Panc1 (cell line): ENCODE measurements at places on chromosomes 3 and 15. TPM values are rescaled to one million over a fixed set of nuclear protein-coding genes. Genes with fewer than 3 reads are reported as not detected.

The SSR3 gene
- 154 TPM for total RNA-seq

DNA sequence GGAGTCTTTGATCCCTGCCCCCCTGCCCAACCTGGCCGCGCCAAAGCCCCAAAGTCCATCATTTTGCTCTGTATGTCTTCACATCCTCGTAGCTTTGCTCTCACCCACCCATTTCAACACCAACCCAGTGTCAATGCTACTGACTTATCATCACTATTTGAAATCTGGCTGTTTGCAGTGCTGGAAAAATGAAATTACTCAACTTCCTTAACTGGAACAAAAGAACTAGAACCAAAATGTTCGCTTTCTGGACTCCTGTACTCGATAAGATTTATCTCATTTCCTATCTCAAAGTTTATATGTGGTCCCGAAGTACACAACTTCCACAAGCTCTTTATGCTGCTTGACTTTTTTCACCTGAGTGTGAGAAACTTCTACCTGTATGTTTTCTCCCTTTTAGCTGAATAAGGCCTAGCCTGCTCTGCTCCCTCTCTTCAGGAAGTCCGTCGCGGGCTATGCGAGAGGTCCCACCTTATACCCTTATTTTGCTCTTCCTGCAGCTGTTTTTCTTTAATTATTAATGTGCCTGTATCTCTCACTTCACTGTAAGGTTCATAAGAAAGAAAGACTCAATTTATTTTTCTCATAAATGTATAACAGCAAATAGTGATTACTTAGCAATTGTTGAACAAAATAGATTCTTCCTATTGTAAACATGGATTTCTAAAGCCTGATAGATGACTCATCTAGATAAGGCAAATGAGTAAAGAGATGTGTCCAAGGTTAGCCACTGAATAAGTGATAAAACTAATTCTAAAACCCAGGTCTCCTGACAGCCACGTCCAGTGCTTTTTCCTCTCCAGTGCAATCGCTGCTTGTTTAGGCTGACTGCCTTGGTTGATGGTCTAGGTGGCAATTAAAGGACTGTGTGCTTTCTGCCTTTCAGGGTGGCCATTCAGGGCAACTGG lies 464.1 kb upstream of the TPRG1 start:
- no peak for DNase-seq

The ETV5 gene
- 79.3 TPM for total RNA-seq

DNA sequence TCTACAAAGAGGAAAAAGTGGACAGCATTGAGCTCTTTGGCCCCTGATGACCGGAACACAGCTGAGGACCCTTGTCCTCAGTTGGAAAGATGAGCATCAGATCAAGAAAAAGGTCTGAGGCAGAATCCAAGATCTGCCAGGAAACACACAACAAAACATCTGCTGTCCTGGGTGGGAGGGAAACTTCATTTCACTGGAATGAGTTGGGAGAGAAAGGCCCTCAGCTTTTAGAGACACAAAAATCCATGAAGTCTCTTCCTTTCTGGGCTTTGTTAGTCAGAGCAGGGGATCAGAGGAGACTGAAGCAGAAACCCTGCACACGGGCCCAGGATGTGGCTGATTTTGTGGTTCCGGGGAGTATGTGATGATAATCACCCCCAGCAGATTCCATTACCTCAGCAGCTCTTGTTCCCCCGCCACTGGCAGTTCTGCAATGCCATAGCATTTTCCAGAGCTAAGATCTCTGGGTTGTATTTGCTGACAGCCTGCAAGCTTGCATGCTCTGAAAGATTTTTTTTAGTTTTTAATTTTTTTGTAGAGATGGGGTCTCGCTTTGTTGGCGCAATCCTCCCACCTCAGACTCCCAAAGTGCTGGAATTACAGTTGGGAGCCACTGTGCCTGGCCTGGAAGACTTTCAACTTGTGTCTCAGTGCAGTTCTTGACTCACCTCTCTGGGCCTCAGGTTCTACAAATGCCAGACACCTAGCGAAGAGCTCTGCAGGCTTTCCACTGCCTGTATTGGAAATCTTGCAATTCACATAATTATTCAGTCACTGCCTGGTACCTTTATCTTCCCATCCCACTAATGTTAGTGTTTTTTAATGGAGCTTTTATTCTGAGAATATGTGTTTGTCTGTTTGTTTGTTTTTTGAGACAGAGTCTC lies 5.8 kb upstream of the TATDN2 start:
- DNase-seq = no peak

DNA sequence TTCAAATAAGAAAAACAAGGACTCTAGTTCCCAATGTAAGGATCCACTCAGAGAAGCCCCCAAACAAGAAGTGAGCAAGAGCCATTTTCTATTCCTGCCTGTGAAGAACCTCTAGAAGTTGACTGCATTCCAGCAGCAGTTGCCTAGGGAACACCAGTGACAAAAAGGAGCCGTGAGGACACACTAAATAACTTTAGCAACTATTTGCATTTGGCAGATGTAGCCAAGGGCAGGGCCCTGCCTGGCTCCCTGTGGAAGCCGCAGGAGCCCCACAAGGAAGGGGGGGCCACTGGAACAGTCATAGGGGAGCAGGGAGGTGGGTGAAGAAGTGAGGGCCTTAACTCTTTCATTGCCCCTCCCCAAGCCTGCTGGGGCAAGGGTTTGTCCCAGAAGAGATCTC lies 470.2 kb upstream of the PROK2 start:
- DNase-seq = no peak

The NCEH1 gene
- 73.0 TPM for total RNA-seq

- DNase-seq = no peak
These were observed 294.8 kb downstream of the MCTP2 start for GRCh38 chr15:94526071-94526689.

The GOLGA8R gene
- 0.80 TPM for total RNA-seq

The MYZAP gene
- 1.1 TPM for total RNA-seq

DNA sequence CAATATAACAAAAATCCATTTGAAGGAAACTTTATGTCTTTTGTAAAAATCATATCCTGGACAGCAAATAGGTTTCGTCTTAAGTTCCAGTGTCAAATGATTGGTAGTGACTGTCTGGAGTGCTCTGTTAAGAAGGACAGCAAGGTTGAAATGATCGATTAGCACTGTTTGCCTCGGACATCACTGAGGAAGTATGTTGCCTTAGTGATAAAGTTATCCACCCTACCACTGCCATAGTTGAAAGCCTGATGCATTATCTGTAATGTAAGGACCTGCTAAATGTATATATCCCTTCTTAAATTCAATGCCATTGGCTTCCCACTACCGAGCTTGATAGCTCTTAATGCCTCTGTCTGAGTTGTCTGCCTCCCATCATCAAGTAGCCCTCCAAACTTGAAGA lies 70.0 kb downstream of the CFAP20DC start:
- DNase-seq = no peak

The FRMD5 gene
- 18.3 TPM for total RNA-seq

DNA sequence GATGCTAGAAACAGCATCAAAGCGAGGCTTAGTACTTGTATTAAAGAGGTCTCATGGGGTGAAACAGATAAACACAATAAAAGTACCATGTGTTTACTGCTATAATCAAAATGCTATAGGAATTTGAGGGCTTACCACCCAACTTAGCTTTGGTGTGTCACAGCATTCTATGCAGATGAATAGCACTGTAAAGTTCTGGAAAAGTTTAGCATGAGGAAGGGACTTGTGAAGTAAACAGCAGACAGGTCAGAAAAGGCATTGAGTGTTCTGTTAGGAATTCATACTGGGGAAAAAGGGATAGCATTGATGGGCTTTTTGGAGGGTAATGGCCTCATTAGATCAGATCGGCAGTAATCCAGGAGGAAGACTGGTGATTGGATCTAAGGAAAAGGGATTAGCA lies 505.3 kb downstream of the NLGN1 start:
- DNase-seq = no peak

The BOC gene
- 0.33 TPM for total RNA-seq

DNA sequence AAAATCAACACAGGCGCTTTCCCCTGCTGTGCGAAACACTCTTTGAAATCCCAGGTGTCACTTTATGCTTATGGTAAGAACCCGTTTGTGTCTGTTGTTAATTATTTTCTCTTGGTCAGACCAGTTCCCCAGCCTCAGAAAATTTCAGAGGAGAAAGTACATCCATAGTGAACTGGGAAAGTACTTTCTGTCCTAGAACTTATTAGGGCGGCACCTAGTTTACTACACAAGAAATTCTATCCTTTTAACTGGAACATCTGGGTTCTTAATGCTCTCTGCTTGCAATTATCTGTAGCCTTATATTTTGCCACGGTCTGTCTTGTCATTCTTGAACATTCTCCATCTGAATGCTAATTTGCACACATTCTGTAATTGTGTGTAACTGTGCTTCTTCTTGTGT lies 215.0 kb downstream of the PTPRG start:
- DNase-seq = no peak

GRCh38 chr15:74403991-74404563 lies 29.7 kb downstream of the SEMA7A start:
- no peak for DNase-seq

DNA sequence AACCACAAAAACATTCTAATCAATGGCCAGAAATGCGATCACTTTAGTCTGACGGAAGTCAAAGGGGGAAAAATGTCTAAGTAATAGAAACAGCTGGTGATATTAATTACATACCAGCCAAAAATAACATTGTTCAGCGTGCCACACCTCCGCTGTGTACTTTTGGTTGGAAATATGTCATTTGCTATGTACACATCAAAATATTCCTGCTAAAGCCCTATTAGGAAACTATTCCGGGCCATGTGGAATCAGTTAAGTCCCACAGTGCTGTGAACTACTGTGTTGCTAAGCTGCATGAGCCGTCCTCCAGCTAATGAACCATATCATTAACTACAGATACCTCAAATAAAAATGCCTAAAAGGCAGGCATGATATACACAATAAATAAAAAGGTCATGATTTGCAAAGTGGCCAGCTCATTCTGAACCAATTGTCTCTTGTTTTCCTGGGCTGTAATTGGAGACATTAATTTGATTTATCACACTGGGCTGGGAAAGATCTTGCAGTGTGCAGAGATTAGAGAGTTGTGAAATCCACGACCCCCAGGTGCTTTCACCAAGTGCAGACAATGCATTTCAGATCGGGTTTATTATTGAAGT lies 200.5 kb upstream of the LRTM1 start:
- DNase-seq = no peak

GRCh38 chr3:197465197-197465995 lies 90.4 kb downstream of the BDH1 start:
- no peak for DNase-seq

DNA sequence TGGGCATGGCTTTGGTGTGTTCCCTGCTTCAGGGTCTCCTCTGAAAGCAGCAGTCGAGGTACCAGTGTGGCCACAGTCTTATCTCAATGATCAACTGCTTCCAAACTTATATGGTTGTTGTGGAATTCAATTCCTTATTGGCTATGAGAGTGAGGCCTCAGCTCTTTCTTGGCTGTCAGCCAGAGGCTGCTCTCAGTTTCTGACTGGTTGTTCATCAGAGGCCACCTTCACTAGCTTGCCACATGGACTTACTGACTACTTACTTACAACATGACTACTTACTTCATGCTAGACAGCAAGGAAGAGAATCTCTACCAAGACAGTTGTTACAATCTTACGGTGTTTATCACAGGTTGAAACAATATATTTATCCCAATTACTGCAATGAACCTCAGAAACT lies 789.2 kb downstream of the DIPK2A start:
- no peak for DNase-seq

GRCh38 chr15:70014860-70015490 lies 82.7 kb downstream of the TLE3 start:
- DNase-seq = no peak

- no peak for DNase-seq
These were observed 33.9 kb downstream of the SLC41A3 start for GRCh38 chr3:126050050-126050392.

DNA sequence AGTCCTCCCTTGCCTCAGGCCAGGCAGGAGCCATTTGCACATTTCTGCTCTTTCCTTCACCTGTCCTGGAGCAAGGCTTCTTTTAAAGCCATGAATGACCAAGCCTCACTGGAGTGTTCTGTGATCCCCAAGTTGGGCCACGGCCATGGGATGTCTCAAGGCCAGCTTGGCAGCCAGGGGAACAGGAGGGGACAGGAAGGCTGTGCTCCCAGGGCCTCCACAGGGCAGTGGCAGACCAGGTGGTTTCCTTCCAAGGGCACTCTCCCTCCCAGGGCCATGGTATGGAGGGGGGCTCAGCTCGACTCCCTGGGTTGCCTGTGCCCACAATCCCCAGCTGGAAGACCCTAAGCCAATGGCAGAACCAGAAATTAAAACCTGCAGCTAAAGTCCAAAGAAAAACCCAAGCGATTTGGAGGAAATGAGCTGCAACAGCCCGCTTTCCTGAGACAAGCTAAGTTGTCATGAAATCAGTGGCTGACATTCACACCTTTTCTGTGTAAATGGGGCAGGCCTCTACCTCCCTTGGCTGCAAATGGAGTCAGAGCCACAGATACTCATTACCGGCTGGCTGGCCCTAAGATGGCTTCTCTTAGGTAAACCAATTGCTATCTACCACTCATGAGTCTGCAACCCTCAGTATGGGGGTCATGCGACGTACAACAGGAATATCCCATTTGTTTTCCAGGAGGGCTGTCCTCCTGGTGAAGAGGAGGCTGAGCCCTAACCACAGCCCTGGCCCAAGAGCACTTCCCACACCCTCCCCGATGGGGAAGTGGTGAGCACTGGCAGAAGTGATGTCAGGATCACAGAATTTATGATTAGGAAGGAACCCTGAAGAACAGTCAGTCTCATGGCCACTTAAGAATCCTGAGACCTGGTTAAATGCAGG lies 83.3 kb downstream of the SNRK start:
- no peak for DNase-seq

The IMPDH2 gene
- 149 TPM for total RNA-seq

DNA sequence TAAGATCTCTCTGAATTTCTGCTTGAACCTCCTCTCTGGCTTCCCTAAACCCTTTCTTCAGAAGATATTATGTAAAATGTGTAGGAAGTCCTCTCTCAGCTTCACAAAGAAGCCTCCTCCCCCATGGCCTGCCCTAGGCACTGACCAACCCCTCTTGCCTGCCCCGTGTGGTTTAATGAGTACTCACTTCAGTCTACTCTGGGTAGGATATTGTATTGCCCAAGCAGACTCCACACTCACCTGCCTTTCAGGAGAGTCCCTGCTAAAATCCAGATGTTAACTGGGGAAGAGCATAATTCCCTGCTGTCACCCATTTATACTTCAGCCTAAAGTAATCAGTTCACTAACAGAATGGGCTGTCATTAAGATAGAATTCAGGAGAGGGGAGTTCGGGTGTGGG lies 2.6 kb upstream of the AGBL1 start:
- DNase-seq = no peak

GRCh38 chr3:71611099-71611498 lies 27.6 kb upstream of the FOXP1 start:
- DNase-seq = no peak

GRCh38 chr15:52102463-52102862 lies 10.1 kb downstream of the BCL2L10 start:
- no peak for DNase-seq

The LMOD3 gene
- not detected for total RNA-seq
